ENCODE measurements at places on chromosomes 7 and 10. TPM values are rescaled to one million over a fixed set of nuclear protein-coding genes. Genes with fewer than 3 reads are reported as not detected.

Gene TRIL
- total RNA-seq, result 0.72 TPM

Gene FGL2
- 0.97 TPM for total RNA-seq

Gene CCL24
- not detected for total RNA-seq

Gene TMEM225B
- total RNA-seq, result not detected

Gene OR2A42
- not detected for total RNA-seq

Data from cardiac atrium fibroblast (primary cell).